ENCODE measurements at places on chromosomes 2 and 18.

GRCh38 chr2:33494155-33494779 lies 17.8 kb downstream of the RASGRP3 start:
- DNase-seq: no peak
- no peaks in the 10 kb centered on the region for H3K36me3 ChIP-seq
- H3K4me3 ChIP-seq: no peak overlapping the region
- no peaks in the 10 kb centered on the region for H3K4me1 ChIP-seq
- no peaks in the 10 kb centered on the region for H3K27me3 ChIP-seq

- DNase-seq: no peak
- no peaks in the 10 kb centered on the region for H3K4me1 ChIP-seq
- H3K27me3 ChIP-seq: no peaks in the 10 kb centered on the region
- no peak overlapping the region for H3K4me3 ChIP-seq
- H3K36me3 ChIP-seq: peaks cover 3% of the 10 kb centered on the region
Observed at GRCh38 chr18:25275412-25276001, 76.5 kb downstream of the ZNF521 start.

DNA sequence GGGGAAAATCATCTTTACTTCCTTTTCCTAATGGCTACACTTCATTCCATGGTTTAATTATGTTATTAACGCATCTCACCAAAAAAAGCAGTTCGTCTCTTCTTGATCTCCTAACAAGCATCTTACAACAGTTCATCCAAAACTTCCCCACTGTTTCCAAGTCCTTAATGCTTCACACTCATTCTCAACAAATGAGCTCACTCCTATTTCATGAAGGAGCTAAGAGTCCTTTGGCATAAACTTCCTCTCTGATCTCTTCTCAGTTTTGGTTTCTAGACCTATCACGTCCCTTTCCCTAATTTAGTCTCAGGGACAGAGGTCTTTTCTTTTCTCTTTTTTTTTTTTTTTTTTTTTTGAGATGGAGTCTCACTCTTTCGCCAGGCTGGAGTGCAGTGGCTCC lies 205.9 kb upstream of the SLC39A10 start:
- H3K36me3 ChIP-seq: no peaks in the 10 kb centered on the region
- H3K4me3 ChIP-seq: no peak overlapping the region

- peak overlapping the region; percentile 18 for H3K27ac ChIP-seq
- no peaks in the 10 kb centered on the region for H3K27me3 ChIP-seq
- H3K36me3 ChIP-seq: no peaks in the 10 kb centered on the region
- no peak overlapping the region for H3K4me3 ChIP-seq
- H3K4me1 ChIP-seq: peaks cover 21% of the 10 kb centered on the region
Observed at GRCh38 chr2:30408961-30409387, 38.1 kb upstream of the LCLAT1 start.

All from SK-N-SH (cell line).